ENCODE measurements at places on chromosomes 3 and 15. TPM values are rescaled to one million over a fixed set of nuclear protein-coding genes. Genes with fewer than 3 reads are reported as not detected.

CFAP100 gene
- not detected for polyA plus RNA-seq

SLC9C1 gene
- not detected for polyA plus RNA-seq

ANKUB1 gene
- not detected for polyA plus RNA-seq

LRRC2 gene
- polyA plus RNA-seq, result 4.2 TPM

GREM1 gene
- polyA plus RNA-seq, result 2,326 TPM

DNA sequence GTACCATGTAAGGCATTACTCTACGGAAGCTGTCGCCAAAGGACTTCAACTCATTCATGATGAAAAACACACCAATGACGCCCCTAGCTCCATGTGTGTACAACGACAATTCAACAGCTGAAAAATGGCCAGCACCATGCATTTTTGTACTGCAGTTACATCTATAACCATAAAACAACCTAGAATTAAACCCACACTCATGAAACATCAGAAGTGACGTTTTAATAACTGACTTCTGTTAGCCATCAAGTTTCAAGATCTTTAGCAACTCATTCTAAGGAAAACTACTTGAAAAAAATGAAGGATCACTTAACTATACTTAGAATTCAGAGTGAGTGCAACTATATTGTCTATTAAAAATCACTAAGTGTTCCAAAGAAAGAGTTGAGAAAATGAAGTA, 84.9 kb downstream of the RFTN1 start:
- DNase-seq, result no peak

DNA sequence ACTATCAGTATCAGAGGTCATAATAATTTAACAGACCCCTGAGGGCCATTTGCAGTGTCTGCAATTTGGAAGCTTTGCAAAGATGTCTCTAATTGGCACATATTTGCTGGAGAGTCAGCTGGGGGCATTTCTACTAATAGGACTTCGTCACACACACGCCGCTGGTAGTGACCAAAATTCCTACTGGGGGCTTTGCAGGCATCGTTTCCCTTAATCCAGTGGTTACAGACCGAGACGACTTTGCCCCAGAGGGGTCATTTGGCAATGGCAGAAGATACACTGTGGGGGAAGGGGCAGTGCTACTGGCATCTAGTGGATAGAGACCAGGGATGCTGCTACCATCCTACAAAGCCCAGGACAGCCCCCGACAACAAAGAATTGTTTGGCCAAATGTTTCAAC, 151.0 kb upstream of the LRTM1 start:
- DNase-seq, result no peak

- DNase-seq, result no peak
Measured at GRCh38 chr3:155496206-155496605, 202.7 kb upstream of the STRIT1 start.

FOXP1 gene
- 53.3 TPM for polyA plus RNA-seq

- no peak for DNase-seq
Measured at GRCh38 chr3:150736903-150737832, 25.8 kb downstream of the SIAH2 start.

DNA sequence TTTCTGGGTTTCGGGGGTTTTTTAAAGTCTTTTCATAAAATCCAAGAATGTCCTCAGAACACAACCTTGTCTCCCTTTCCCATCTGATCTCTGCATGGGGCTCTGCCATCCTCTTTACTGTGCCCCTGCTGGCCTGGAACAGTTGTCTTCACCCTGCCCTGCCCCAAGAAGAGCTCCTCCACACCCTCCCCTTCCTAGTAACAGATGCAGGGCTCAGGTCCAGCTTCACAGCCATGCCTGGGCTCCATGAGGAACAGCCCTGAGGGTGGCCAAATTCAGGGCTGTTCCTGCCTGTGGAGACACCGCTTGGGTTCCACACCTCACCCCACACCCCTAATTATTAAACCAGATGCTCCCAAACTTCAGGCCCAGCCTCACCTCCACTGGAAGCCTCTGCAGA, 12.9 kb upstream of the ULK3 start:
- no peak for DNase-seq

KBTBD13 gene
- not detected for polyA plus RNA-seq

SLC22A14 gene
- not detected for polyA plus RNA-seq

DNA sequence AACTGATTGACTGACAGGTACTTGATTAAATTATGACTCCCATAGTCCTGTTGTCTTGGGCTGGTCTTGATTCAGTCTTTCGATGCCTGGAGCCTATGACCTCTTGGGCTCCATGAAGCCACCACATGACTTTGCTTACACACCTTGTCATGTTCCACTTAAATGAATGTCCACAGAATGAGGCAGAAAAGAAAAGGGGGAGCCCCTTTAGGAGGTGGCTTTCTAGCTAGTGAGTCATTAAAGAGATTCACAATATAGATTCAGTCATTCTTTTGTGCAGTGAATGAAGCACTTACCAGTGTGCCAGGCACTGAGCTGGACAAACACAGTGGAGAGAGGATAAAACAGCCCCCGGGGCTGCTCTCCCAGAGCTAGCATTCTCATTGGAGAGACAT, 17.1 kb downstream of the VIPR1 start:
- no peak for DNase-seq

DNA sequence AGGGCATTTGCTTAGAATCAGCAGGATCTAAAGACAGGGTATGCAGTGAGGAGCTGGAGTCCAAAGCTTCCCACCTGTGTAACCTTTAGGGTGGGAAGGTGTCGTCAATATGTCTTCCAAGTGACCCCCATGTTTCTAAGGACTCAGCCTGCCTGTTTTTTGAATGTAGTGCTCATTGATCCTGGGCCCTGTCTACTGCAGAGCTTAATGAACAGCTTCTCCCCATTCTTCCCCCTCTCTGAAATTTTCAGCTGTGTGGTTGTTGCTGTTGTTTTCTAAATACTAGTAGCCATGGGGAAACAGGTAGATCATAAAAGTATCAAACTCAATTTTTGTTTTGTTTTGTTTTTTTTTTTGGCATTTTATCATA, 39.7 kb downstream of the MBNL1 start:
- DNase-seq, result no peak

DNA sequence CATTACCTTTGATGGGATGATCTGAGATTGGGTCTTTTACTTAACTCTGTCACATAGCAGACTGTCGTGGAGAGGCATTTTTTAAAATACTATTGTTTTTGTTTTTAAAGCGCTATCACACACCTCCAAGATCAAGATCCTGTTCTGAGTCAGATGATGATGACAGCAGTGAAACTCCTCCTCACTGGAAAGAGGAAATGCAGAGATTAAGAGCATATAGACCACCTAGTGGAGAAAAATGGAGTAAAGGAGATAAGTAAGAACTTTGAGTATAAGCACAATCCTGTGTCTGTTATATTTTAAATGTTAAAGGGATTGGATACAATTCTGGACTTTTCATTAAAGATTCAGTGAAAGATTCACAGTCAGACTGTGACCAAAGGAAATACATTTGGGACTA, 18.4 kb upstream of the ZBTB47 start:
- DNase-seq, result no peak

- no peak for DNase-seq
Measured at GRCh38 chr3:148330542-148330941, 367.2 kb upstream of the AGTR1 start.

HPS3 gene
- polyA plus RNA-seq, result 22.8 TPM

All from AG04450 (cell line).